ENCODE measurements at places on chromosomes 13 and 19.

DNA sequence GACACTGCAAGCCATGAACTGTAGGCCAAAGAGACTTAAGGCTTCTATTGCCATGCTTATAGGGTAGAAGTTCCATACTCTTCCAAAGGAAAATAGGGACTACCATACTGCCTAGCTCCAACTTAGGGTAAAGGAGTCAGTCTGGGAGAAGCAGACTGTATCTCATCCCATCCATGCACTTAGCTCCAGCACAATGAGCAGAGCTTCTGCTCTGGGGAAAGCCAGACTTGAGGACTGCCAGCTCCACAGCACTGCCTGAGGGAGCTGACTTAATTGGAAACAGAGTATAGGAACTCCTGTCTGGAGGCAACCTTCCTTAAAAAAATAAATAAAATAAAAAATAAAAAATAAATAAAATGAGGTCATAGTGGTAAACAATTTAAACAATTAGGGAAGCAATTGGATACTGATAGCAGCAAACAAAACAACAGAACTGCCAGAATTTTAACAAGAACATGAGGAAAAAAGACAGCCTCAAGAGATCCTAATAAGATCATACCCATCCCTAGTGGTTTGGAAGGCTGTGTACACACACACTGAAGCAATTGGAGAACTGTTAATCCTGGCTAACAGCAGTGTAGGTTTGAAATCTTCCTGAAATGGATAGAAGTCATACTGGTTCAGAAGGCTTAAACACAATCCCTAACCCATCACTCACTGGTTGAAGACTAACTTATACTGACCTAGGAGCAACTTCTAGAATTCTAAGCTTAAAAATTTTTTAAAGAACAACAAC, 550.1 kb downstream of the TBC1D4 start:
- peak; percentile 2 for DNase-seq

DNA sequence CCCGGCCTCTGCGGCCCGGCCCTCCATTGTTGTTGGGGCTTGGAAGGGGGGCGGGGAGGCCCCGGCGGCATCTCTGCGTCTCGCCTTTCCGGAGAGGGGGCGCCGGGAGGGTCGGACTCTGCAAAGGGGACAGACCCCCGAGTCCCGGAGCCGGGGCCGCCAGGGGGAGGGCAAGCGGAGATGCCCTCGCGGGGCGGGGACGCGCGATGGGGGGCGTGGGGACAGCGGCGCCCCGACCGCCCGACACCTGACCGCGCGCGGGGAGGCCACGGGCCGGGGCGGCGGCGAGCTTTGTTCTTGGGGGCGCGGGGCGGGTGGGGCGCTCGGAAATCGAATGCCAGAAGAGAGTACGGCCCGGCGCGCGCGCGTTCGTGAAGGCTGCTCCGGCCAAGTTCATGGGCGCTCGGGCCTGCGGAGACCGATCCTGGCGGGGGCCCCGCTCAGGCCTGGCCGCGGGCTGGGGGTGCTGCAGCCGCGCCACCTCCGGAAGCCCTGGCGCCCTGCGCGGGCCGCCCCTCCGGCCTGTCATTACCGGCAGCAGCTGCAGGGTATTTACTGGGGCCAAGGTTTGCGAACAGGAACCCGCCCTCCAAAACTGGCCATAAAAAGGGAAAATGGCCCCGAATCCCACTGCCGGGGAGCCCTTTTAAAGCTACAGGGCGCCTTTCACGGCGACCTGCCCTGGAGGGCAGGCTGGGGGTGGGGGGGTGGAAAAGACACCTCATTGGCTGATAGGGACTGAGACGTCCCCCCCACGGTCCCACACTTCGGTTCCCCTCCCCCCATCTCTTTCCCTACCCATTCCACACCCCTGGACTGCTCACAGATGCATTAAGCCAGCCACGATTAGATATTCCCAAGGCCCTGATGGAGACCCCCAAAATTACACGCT, 11.1 kb upstream of the NANOS3 start:
- no peak for DNase-seq

GRCh38 chr13:105159841-105160240, 1375.6 kb downstream of the EFNB2 start:
- DNase-seq, result no peak

GRCh38 chr13:26968431-26969341, 202.9 kb downstream of the USP12 start:
- DNase-seq, result no peak

- no peak for DNase-seq
Measured at GRCh38 chr13:32428581-32429432, 877 bp upstream of the N4BP2L1 start.

DNA sequence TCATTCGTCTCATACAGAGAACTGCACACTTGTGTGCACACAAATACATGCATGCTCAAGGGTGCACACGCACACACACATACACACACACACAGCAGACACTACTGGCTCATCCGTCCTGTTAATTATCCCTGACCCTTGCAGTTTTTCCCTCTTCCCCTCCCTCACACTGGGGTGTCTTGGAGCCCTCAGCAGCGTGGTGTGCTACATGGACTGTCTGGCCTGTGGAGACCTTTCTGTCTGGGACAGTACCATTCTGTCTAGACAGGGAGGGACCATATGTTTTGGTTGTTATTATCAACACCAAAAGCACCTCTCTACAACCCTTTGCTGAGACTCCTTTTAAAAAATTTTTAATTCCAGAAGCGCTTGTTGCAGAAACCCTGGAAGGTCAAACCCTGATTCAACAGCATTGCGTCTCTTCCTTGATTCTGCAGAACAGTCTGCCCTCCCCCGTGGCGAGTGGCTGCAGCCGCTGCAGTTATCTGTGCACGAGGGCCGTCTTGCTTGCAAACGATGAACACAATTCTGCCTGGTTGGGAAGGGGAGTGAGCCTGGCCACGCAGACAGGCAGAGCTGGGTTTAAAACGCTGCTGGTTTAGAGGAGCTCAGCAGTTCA, 374.0 kb downstream of the IRS2 start:
- DNase-seq, result peak; percentile 77
